ENCODE measurements at places on chromosomes 7 and 10.

GRCh38 chr7:81883801-81884393, 114.0 kb upstream of the HGF start:
- DNase-seq: no peak

- DNase-seq: no peak
Observed at GRCh38 chr10:130191380-130191779, 55.2 kb downstream of the GLRX3 start.

DNA sequence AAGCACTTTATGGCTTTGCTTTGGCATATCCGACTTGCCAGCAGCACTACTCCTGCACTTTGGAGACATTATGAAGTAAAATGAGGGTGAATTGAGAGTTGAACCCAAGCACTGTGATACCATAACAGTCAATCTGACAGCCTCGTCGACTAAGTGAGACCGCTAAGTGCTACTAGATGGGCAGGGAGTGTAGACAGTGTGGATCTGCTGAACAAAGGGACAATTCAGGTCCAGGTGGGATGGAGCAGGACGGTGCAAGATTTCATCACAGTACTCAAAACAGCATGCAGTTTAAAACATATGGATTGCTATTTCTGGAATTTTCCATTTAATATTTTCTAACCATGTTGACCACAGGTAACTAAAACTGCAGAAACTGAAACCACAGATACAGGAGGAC, 20.8 kb upstream of the PRTFDC1 start:
- DNase-seq: no peak

- DNase-seq: no peak
Observed at GRCh38 chr10:103581499-103581898, 88.0 kb downstream of the NEURL1 start.

DNA sequence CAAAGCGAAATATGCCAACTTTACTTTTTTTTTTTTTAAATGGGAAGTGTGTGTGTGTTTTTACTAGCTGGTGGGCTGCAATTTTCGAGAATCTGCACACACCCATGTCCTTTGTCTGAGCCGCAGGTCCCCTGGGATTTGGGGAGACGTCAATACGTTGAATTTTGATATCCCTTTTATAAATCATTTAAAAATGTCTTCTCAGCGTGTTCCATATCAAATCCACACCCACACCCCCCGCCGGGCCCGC, 404 bp upstream of the FMC1 start:
- no peak for DNase-seq

DNA sequence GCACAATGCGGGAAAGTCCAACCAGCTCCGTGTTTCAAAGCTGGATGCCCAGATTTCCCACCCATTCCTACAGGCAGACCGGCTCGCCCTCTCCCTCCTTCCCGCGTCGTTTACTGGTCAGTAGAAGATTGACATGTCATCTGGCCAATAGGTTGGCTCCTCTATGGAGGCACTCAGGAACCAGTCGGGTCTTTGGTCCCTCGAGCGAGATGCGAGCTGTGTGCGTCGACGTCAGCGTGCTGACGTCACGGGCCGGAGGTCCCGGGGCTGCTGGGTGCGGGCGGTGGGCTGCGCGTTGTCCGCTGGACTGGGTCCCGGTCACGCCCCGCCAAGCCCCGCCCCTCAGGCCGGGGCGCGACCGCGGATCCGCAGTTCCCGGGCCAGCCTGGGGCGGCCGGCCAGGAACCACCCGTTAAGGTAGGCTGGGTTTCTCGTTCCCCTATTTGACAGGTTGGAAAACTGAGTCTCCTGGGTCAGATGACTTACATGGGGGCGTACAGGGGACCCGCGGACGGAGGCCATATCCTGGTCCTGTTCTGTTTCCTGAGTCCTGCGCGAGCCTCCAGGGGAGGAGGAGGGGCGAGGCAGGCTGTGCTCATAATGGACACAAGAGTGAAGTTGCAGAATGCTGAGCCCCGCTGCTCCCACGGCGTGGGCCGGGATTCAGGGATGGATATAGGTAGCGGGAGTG, at the start of gene STARD3NL:
Gene STARD3NL, plus strand, starts transcription at position 242 of the 691 bp plus-strand sequence. CDS start 29,260 bp downstream, outside the sequence.
- DNase-seq: peak; percentile 88

GRCh38 chr10:62046522-62047227, 145.2 kb downstream of the ARID5B start:
- no peak for DNase-seq

GRCh38 chr10:77231884-77232610, 405.6 kb downstream of the KCNMA1 start:
- no peak for DNase-seq

- DNase-seq: no peak
Observed at GRCh38 chr7:30237271-30237695, 47.1 kb upstream of the ZNRF2 start.

DNA sequence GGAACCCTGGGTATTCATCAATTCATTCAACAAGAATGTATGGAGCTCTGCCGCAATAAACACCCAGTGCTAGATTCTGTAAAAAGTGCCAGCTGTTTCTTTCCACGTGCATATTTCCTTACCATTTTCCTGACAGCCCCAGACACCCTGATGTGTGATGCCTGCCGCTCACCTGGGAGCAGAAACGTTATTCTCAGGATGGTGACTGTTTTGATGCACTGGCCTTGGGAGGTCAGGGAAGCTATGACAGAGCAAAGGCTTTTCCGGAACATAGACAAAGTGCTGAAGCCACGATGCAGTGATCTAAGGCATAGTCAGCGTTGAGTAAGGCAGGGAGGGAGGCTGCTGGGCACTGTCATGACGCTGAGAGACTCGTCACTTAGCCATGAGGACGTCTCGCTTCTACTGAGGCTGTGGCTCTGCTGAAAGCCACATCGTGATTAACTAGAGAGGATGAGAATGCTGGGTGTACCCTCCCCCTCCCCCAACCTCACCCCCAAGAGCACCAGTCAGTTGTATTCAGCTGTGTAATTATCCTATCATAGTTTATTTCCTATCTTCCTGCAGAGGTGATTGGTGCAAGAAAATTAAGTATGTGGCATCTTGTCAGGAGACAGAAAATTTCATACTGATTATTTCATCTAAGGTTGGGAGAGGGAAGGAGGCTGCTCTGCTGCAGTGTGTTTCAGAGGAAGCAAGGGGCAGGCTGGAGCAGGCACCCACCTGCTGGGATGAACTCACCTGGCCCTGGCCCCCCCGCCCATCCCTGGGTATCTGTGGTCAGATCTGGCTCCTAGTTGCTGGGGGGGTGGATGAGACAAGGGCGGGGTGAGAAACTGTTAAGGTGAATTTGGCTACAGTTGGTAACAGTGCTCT, 48.8 kb upstream of the SMNDC1 start:
- DNase-seq: peak; percentile 49

- no peak for DNase-seq
Observed at GRCh38 chr10:63712717-63713115, 191.5 kb downstream of the REEP3 start.

GRCh38 chr7:137360087-137360679, 16.6 kb upstream of the PTN start:
- DNase-seq: no peak

DNA sequence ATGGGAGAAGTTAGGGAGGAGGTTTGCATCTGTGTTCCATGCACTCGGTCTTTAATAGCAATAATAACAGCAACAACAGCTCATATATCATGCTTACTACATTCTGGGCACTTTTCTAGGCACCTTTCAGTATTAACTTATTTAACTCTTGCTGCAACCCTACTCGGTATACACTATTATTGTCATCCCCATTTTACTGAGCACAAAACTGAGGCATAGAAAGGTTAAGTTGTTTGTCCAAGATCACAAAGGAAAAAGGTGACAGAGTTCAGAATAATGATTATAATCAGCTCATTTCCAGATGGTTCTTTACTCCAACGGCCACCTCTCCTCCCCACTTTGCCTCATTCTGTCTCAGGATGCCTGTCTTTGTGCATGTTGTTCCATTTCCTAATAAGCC, 102.1 kb upstream of the ABI1 start:
- DNase-seq: no peak

GRCh38 chr10:119456435-119456810, 86.1 kb downstream of the RGS10 start:
- no peak for DNase-seq

GRCh38 chr10:51935341-51935740, 235.9 kb upstream of the CSTF2T start:
- DNase-seq: no peak

GRCh38 chr10:42781893-42782445, 626 bp upstream of the BMS1 start:
- DNase-seq: no peak

GRCh38 chr7:99514050-99514449, 9.6 kb downstream of the ZKSCAN5 start:
- no peak for DNase-seq

GRCh38 chr10:57786850-57787750, 480.6 kb downstream of the IPMK start:
- DNase-seq: no peak

- no peak for DNase-seq
Observed at GRCh38 chr10:20890009-20890408, 7.1 kb downstream of the NEBL start.

GRCh38 chr10:93028883-93029282, 31.7 kb upstream of the CYP26C1 start:
- no peak for DNase-seq

- DNase-seq: no peak
Observed at GRCh38 chr7:78218876-78219275, 420.3 kb downstream of the PHTF2 start.

DNA sequence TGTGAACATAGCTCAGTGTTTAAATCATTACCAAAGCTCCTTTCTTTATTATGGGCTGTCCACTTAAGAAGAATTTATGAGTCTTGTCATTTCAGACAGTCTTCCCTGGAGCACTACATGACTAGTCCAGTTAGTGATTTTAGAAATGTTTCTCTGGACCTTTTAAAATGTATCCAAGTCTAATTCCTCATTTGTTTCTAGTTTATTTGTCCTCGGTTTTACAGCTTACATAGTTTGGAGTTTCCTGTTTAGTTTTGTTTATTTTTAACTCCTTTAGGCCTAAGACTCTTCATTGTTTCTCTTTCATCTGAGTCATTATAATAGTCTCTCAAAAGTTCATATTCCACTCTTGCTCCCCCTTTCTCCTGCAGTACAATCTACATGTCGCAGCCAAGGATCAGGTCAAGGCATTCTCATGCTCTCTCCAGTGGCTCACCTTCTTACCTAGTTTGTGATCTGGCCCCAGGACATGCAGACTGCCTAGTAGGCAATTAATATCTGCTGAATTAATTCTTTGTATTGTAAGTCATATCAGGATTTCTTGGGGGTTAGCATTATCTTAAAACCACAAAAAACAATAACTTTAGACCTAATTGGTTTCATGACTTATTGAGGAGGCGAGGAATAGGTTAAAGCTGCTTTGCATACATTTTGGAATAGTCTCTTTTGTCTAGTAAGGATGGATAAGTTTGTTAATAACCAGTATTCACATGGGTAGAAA, 93.8 kb downstream of the MAPK8 start:
- DNase-seq: no peak

DNA sequence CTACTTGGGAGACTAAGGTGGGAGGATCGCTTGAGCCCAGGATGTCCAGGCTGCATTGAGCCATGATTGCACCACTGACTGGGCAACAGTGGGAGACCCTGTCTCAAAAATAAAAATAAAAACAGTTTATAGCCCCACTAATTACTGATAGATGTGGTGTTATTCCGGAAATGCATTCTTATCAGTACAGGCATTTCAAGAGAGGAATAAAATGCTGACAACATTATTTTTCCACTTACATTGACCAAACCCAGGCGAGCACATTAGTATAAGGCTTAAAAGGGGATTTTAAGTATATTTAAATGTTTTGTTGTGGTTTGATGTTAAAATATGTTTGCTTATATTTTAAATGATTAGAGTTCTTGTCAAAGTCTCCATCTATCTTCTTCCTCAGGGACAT, 359.5 kb downstream of the PLXDC2 start:
- DNase-seq: no peak

- DNase-seq: peak; percentile 28
Observed at GRCh38 chr10:92291921-92292845, 1.2 kb downstream of the MARCHF5 start.

- no peak for DNase-seq
Observed at GRCh38 chr10:61766927-61767326, 104.2 kb downstream of the CABCOCO1 start.

GRCh38 chr7:155194382-155195140, 103.1 kb upstream of the INSIG1 start:
- DNase-seq: no peak

- no peak for DNase-seq
Observed at GRCh38 chr7:42381161-42381560, 144.2 kb upstream of the GLI3 start.

GRCh38 chr7:2158331-2159175, 74.2 kb downstream of the MAD1L1 start:
- no peak for DNase-seq

DNA sequence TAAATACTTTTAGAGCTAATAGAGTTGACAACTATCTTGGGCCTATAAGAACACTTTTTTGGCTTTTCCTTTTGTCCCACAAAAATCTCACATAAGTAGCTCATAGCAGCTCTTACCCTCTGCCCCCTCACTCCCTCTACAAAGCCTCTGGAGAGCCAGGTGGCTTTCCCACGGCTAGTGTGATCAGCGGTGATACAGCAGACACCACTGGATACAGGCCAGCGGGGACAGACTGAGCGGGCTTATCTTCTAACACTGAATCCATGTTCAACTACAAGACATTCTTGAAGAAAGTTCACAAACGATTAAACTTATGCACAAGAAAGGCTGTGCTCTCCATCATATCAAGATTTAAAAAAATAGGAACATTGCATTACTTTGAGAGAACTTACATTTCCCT, 377.2 kb downstream of the PARD3 start:
- DNase-seq: no peak

GRCh38 chr10:10647331-10647730, 370.3 kb upstream of the CELF2 start:
- DNase-seq: no peak

- no peak for DNase-seq
Observed at GRCh38 chr7:1056785-1057410, 12.6 kb downstream of the GPR146 start.

DNA sequence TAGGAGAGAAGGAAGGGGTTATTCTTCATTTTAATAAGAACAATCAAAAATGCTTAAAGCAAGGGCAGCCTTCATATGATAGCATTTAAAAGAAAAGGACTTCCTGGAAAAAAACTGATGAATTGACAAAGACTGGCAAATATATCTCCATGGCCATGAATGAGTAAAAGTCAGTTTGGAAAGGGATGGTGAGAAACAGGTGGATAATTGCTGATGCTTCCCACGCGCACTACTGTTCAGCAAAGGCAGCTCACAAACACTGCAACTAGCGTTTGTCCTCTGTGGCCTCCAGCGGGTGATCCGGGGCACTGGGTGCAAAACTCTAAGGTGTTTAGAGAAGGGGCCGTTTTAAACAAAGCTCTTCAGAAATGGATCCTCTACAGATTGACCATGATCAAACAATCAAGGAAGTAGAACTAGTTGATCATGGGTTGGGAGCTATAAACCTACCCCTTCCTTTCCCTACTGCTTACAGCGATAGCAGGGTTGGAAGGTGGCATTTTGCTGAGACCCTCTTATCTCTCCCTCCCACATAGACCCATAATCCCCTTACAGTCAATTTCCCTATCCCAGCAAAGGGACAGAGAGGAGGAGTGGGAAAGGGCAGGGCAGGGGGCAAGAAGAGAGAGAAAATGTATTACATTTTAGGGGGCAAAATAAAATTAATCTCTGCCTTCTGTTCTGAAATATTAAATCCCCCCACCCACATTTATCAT, 53.8 kb downstream of the SMURF1 start:
- no peak for DNase-seq

Measured in effector memory CD8-positive, alpha-beta T cell (primary cell).